Activated T-helper 1 cell treated with Interleukin-2 at 50 U/mL for 16 hours (primary cell): ENCODE measurements at places on chromosomes 13 and 19.

- DNase-seq = peak; percentile 5
These were observed 190.9 kb downstream of the COL4A1 start for GRCh38 chr13:110116072-110116487.

- no peak for DNase-seq
These were observed 34.5 kb upstream of the SMAD9 start for GRCh38 chr13:36954542-36954941.

GRCh38 chr13:26872525-26873385 is 112.2 kb upstream of the GPR12 start:
- DNase-seq = no peak

DNA sequence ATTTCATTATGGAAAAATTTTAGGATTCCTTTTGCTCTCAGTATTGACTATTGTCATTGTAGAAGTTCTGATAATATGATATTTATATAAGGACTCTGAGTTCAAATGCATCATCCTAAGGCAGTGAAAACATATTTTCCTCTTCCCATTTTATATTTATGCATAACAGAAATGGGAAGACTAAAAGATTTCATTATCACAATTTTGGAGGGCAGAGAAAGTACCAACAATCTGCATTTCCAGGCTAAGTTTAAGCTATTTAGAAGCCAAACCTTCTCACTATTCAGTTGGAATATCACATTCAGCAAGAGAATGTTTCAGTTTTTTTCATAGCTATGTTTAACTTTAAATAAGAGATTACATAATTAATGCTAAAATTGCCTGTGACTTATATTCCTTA is 558.5 kb upstream of the GPC6 start:
- no peak for DNase-seq

GRCh38 chr19:42271045-42271419 is 2.0 kb downstream of the CIC start:
- DNase-seq = no peak

- no peak for DNase-seq
These were observed 18.9 kb downstream of the VASP start for GRCh38 chr19:45526143-45526542.
